ENCODE measurements at places on chromosomes 7 and 10.

- DNase-seq: no peak
Observed at GRCh38 chr7:94974423-94974822, 67.0 kb downstream of the PPP1R9A start.

DNA sequence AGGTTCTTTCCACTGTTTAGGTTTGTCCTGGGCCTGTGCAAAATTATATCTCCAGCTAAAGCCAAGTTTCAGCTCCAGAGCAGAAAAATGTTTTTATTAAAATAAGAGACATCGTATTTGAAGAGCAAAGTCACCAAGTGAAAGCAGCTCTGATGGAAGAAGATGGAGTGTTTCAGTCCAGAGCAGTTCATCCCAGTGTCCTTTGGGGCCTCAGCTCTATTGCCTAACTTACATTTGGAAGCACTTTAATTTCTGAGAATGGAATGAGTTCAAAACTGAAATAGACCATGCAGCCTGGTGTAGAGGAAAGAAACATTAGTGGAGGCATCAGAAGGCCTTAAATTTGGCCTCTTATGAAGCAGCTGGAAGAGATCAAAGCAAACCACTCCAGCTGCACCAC is 545.2 kb downstream of the SORCS1 start:
- DNase-seq: no peak

DNA sequence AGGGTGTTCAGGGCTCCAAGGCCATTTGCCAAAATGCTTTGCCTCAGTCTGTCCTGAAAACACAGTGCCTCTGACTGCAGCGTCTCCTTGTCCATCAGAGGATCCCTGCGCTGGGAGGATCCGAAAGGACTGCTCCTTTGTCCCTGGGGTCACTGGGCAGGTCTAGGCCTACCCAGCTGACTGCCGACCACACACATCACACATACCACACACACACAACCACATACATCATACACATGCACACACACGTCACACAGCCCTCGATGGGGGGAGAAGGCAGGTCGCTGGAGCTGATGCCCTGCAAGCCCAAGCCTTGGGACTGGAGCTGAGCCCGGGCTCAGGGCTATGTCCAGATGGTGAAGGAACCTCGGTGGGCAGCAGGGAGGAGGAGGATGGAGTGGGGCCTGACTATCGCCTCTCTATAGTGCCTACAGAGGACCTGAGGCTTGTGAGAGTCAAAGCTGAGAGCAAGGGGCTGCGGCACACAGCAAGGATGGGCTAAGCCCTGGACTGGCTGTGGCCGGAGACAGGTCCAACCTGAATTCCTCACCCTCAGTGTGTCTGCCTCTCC is 29.1 kb downstream of the GPRIN2 start:
- no peak for DNase-seq

DNA sequence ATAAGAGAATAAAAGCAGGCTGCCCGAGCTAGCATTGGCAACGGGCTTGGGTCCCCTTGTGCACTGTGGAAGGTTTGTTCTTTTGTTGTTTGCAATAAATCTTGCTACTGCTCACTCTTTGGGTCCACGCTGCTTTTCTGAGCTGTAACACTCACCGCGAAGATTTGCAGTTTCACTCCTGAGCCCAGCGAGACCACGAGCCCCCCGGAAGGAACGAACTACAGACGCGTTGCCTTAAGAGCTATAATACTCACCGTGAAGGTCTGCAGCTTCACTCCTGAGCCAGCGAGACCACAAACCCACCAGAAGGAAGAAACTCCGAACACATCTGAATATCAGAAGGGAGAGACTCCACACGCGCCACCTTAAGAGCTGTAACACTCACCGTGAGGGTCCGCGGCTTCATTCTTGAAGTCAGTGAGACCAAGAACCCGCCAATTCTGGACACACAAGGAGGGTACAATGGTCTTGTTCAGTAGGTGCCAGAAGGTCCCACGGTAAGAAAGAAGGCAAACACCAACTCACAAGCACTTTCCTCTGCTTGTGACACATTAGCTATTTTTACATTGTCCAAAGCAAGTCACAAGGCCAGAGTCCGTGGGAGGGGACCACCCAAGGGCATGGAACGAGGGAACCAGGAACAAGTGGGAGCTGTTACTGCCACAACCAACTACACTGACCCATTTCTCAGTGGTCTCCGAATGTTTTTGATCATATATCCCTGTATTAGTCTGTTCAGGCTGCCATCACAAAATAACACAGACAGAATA is 29.2 kb upstream of the CACUL1 start:
- DNase-seq: no peak

DNA sequence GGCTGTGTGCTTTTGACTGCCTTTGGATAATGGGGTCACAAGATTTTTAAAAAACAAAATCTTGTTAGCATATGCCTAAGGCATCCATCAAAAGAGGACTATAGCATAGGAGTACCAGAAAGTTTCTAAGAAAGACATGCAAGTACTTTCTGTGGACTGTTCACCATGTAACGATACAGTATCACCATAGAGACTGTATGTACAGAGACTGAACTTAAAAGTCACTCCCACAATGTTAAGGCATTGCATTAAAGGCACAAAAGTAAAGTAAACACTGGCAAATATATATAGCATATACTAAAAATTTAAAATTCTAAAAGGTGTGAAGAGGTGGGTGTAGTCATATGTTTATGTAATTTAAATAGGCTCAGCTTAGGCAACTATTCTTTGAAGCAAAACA is 190.9 kb downstream of the IMMP2L start:
- DNase-seq: no peak

GRCh38 chr7:77293046-77293445 is 93.4 kb upstream of the FGL2 start:
- DNase-seq: no peak

DNA sequence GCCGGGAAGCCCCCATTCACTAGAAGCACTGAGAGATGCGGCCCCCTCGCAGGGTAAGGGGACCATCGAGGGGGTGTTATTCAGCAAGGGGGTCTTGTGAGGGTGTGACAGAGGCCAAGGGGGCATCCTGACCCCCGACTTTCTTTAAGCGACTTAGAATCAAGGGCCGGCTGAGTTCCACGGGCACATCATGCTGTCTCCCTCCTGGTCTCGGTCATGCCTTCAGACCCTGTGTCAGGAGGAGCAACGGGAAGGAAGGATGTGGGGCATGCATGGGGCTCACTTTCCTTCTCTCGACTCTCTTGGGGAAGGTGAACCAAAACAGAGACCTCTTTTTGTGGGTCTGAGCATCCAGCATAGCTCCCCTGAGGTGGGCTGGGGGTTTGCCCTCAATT is 2.5 kb downstream of the ACSL5 start:
- DNase-seq: no peak

DNA sequence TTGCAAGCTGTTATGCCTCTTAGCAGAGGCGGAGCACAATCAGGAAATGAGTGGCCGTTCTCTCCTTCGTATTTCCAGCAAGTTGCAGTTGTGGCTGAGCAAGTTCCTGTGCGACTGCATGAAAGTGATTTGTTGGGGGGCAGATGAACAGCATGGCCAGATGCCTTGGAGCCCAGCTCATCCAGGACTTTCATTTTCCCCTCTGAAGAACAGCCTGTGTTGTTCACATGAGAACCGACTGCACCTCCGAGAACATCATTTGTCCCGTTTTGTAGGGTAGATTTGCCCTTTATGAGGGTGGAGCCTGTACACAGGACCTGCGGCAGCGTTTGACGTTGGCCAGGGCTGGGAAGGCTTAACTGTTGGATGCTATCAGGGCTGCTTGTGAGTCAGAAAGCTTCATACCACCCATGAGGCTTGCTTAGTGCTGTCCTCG is 4.4 kb downstream of the BAG3 start:
- no peak for DNase-seq

DNA sequence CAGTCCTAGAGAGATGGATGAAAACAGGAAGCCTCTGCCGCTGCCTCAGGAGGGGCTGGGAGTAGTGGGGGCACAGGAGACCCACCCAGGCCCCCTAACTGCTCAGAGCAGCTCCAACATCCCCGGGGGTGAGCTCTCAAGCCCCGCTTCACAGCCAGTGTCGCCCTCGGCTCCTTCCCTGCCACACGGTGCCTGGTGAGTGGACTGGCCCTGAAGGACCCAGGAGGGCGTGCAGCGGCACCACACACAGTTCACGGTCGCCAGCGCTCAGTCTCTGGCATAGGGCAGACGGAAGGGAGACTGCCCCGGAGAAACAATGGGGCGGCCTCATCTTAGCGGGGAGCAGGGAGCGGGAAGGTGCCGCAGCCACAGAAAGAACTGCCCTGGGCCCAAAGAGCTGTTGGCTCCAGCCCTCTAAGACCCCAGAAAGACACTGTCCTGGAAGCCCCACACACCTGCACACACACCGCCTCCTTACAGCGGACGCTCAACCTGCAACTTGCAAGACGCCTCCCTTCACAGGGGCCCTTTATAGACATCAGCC is 1.2 kb downstream of the CLDN15 start:
- DNase-seq: no peak

- DNase-seq: peak; percentile 27
Observed at GRCh38 chr7:82677493-82677892, 233.9 kb upstream of the CACNA2D1 start.

GRCh38 chr10:131925716-131926115 is 24.9 kb downstream of the PPP2R2D start:
- DNase-seq: no peak

GRCh38 chr10:112966194-112966855 is 16.3 kb downstream of the TCF7L2 start:
- DNase-seq: no peak

- no peak for DNase-seq
Observed at GRCh38 chr10:70295926-70296325, 12.1 kb upstream of the NPFFR1 start.

GRCh38 chr10:70354556-70354955 is 27.9 kb downstream of the LRRC20 start:
- DNase-seq: no peak
